ENCODE measurements at places on chromosomes 11 and 22.

DNA sequence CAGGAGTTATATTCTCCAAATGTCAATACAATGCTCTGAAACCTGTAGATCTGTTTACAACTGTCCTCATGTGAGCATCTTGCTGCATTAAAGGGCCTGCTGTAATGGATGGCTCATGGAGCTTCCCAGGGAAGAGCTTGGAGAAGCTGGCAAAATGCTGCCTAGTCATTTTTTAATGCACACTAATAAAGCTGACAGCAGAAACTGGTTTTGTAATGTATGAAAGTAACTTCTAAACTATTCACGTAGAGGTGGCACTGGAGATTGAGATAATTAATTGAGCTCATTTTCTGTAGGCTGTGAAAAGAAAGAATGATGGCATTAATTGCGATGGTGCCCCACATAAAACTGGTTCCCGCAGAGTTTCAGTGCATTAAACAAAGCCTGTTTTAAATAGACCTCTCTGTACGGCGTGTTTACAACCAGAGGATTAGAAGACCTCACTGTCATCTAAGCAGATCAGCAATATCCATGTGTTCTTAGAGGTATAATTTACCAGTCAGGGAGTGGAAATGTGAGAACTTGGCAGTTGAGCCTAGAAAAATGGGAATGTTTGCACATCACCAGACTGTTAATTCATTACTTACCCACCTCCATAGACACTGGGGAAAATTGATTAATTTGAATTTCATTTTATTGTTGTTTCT, 16.0 kb downstream of the POLA2 start:
- DNase-seq = no peak

- DNase-seq = no peak
Observed at GRCh38 chr11:77449060-77449521, 24.8 kb downstream of the PAK1 start.

GRCh38 chr11:19912958-19913892, 200.6 kb downstream of the NAV2 start:
- DNase-seq = no peak

GRCh38 chr22:37079668-37080171, 28.2 kb downstream of the KCTD17 start:
- peak; percentile 52 for DNase-seq

DNA sequence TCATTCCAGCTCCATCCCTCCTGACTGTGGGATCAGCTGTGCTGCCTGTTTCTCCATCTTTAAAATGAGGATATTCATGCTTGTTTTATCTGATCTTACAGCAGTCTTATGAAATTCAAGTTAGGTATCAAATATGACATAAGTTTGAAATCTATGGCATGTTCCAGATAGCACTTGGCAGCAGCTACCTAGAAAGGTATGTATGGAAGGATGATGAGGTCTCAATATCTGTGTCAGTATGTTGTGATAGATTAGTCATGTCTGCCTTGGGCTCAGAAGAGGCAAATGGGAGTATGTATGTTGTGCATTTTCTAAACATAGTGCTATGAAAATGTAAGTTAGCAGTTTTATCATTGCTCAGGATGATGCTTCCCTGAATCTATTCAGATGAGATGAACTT, 122.1 kb downstream of the NAV2 start:
- no peak for DNase-seq

- DNase-seq = no peak
Observed at GRCh38 chr11:132093536-132094259, 723.3 kb downstream of the NTM start.

- no peak for DNase-seq
Observed at GRCh38 chr11:94849839-94850238, 81.7 kb downstream of the AMOTL1 start.

DNA sequence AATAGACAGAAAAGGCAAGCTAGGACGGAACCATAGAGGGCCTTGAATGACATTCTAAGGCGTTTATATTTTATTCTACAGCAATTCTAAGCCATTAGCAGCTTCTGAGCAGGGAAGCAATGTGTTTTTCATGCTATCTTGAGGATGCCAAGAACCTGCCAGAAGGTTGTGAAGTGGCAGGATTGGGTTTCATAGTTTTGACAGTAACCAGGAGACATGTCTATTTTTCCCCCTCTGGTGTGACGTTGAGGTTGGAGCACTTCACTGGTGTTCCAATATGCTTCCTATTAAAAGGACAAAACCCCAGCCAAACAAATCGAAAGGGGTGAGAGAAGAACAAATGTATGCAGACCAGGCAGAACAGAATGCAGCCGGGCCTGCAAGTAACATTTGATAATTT, 148.2 kb downstream of the SPATA19 start:
- DNase-seq = no peak

DNA sequence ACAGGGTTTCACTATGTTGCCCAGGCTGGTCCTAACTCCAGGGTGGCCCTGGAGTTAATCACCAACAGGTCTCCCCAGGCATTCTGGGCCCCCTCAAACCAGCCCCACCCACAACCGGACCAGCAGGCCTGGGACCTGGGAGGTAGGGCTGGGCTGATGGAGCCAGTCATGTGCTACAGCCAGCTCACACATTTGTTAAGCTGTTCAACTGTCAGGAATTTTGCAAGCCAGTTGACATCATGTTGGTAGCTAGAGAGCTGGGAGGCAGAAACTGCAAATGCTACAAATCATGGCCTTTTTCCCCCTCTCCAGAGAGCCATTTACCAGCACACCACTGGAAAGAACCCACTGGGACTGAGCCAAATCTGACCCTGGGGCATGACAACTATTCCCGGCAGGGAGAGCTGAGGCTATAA, 6.8 kb downstream of the ARHGAP1 start:
- DNase-seq = no peak

DNA sequence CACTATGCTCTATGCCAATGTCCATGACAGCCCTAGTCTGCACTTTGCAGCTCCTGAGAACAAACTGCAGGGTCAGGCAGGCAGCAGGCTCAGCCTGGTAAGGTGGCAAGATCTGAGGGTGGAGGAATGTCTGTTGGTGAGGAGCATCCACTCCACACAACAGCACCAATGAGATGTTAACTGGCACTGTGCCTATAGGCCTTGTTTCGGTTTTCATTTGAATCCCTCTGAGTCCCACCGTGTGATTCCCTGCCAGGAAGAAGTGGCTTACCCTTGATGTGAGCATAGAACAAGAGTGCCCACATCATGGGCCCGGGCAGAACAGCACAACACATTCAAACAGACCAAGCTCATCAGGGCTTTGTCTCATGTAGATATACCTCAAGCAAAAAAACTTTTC, 44.1 kb upstream of the CHRM4 start:
- DNase-seq = no peak

DNA sequence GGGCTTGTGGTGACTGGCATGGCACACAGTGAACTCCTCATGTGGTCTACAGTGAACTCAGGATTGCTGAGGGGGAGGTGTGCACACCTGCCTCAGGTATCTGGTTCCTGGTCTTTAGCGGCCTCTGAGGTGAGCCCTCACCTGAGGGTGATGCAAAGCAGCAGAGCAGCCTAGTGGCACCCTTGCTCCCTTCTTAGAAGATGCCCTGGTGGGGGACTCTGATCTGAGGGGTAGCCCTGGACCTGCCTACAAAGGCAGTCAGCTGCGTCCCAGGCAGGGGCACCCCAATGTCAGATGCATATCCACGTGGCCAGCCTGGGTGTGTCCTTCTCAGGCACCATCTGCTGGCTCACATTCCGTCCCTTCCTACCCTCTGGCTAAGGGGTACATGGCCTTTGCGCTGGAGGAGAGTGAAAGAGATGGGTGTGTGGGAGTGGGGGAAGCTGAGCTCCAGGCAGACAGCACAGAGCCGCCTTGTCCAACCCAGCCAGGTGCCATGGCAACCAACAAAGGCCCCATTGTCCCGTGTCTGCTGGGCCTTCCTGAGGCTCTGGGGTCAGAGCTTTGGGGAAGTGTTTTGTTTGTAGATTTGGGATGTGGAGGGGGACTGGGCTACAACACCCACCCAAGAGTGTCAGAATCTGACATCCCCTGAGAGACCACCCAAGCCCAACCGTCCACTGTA, 5.8 kb downstream of the PLEKHB1 start:
- DNase-seq = no peak

DNA sequence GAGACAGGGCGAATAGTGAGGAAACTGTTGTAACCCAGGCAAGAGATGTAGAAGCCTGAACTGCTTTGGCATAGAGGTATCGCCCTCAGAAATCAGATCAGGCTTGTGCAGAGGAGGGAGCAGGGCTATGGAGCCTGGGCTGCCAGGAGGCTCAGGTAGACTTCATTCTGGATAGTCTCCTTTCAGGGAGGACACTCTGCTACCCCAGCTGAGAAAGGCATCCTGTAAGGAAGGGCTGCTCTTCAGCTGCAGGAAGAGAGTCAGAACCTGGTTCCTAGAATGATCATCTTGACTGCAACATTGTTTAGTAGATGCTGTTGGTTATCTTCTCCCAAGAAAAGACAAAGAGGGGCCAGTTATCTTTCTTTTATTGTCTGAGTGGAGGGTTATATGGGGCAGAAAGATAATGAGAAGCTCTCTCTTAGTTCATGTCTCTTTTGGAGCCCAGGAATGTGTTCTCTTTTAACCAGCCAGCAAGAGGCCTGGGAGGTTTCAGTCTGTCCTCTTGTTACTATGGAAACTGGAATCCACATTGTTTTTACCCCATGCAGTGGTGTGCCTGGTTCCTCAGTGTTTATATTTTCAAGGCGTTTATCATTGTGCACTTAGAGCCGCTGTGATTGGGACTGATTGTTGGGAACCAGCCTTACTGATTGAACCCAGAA, 95.7 kb downstream of the STIM1 start:
- DNase-seq = no peak

DNA sequence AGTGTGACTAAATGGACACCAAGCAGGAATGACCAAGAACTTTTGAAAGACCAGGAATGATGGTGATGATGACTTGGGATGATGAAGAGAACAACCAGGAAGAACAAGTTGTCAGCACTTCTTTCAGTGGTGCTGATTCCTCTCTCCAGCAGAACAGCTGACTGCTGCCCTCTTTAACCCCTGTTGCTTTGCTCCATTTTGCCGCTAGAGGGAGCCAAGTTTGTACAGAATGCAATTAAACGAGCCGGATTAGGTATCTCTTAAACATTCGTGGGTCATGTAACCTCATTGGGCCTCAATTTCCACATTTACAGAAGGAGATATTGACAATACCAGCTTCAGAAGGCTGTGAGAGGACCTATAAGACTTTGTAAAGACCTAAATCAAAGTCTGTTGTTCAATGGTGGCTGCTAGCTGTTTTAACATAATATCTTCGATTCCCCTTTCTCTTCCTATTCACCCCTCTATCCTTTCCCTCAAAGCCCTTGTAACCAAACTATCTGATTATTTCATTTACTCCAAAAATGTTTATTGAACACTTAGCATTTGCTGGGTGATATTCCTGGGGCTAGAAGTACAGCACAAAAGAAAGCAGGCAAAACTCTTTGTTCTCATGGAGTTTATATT, 1.9 kb downstream of the OR4S1 start:
- peak; percentile 2 for DNase-seq

GRCh38 chr11:94767701-94768601, at the start of gene AMOTL1:
TSS of gene AMOTL1 (plus strand) at chr11:94768356. CDS start at chr11:94768512, 156 bp downstream.
- DNase-seq = peak; percentile 57

DNA sequence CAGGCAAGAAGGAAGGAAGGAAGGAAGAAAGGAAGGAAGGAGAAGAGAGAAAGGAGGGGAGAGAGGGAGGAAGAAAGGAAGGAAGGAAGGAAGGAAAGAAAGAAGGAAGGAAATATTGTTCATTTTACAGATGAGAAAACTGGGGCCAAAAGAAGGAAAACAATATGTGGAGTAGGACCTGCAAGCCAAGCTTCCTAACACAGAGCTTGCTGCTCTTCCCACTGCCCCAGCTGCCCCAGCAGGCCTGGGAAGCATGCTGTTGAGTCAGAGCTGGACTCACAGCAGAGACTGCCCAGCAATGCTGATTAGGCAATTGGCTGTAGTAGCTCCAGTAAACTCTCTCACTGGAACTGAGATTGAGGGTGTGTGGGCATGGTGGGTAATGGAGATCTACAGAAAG, 42.6 kb upstream of the SMCO4 start:
- no peak for DNase-seq

DNA sequence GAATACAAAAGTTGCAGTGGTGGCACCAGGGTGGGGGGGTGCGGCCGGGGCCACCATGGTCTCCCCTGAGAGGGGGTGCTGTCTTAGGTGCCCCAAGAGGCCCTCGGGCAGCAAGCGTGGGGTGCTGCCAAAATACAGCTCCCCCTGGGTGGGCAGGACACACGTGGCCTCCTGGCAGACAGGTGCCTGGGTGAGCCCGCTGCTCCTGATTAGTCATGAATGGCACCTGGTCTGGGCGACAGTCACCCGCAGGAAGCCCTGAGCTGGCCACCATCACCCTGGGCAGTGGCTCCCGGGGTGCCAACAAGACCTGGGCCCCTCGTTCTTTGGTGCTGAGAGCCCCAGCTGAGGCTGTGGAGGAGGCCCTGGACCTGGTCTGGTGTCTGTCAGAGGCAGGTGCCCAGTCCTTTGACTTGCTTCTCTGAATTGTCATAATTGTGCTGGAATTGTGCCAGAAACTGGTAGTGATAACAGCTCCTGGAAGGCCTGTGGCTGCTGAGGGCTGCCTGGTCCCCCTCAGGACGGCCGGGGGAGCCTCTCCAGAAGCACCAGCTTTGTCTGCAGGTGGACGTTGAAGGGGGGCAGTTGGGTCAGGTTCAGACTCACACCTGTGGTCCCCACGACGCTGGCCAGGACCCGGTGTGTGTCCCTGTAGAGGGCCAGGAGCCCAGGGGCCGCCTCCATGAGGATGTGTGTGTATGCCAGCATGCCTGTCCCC, 14.8 kb downstream of the ALG12 start:
- DNase-seq = no peak

DNA sequence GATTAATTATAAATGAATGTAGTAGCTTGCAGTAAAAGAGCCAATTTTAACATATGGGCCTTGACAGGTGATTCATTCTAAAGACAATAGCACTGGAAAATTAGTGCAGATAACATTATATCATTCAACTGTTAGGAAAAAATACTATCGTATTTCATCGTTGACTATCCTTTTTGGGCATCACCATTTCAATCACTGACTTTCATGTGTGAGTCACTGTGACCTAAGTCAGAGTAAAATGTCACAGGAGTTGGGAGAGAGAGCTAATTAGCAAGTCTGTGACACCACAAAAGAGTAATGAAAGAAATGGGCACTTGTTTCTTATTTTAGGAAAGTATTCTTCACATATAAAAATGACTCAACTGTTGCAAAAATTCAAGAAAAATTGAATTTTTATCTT, 253.8 kb upstream of the CNTN5 start:
- no peak for DNase-seq

GRCh38 chr22:32413719-32414118, 1.7 kb upstream of the RTCB start:
- no peak for DNase-seq

GRCh38 chr11:57649826-57650738, at the start of gene YPEL4:
TSS of gene YPEL4 (minus strand) at chr11:57649912. CDS start at chr11:57647107, 2,805 bp downstream.
- DNase-seq = no peak

GRCh38 chr11:43905813-43906241, 25.2 kb downstream of the ALKBH3 start:
- peak; percentile 83 for DNase-seq

Measured in pulmonary artery endothelial cell (primary cell).